ENCODE measurements at places on chromosomes 5 and 9. TPM values are rescaled to one million over a fixed set of nuclear protein-coding genes. Genes with fewer than 3 reads are reported as not detected.

DNA sequence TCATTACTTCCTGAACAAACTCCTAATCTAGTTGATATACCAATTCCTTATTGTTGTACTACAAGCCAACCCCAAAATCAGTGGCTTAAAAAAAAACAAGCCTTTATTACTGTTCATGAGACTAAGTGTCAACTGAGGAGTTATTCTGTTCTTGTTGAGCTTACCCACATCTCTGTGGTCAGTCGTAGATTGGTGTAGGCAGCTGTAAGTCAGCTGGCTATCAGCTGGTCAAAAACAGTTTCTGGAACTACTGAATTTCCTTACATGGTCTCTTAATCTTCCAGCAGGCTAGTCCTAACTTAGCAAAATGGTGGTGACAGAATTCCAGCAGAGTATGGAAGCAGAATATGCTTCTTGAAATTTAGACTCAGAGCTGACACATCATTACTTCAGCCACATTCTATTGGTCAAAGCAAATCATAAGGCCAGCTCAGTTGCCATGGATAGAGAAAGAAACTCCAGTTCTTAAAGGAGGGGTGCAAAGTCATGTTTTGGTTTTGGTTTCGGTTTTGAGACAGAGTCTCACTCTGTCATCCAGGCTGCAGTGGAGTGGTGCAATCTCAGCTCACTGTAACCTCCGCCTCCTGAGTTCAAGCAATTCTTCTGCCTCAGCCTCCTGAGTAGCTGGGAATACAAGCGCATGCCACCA lies 386.1 kb upstream of the MPDZ start:
- H3K27me3 ChIP-seq = no peaks in the 10 kb centered on the region
- DNase-seq = no peak
- H3K4me1 ChIP-seq = no peaks in the 10 kb centered on the region
- no peak overlapping the region for H3K4me3 ChIP-seq

- no peak overlapping the region for H3K27ac ChIP-seq
- peaks cover 40% of the 10 kb centered on the region for H3K4me1 ChIP-seq
- no peak overlapping the region for H3K4me3 ChIP-seq
- DNase-seq = no peak
- peaks cover 18% of the 10 kb centered on the region for H3K36me3 ChIP-seq
These were observed 48.9 kb downstream of the PFDN1 start for GRCh38 chr5:140253985-140254384.

GRCh38 chr5:140118302-140118936 lies 4.5 kb downstream of the PURA start:
- no peak overlapping the region for H3K27ac ChIP-seq
- H3K4me1 ChIP-seq = peaks cover 20% of the 10 kb centered on the region
- no peak overlapping the region for H3K4me3 ChIP-seq
- H3K36me3 ChIP-seq = no peaks in the 10 kb centered on the region
- no peak for DNase-seq

- H3K36me3 ChIP-seq = no peaks in the 10 kb centered on the region
- no peaks in the 10 kb centered on the region for H3K4me1 ChIP-seq
These were observed 41.3 kb upstream of the FOXE1 start for GRCh38 chr9:97811533-97812246.

GRCh38 chr5:30802961-30803705 lies 390.4 kb upstream of the CDH6 start:
- H3K36me3 ChIP-seq = peaks cover 15% of the 10 kb centered on the region
- H3K27me3 ChIP-seq = no peaks in the 10 kb centered on the region
- H3K27ac ChIP-seq = no peak overlapping the region
- no peaks in the 10 kb centered on the region for H3K4me1 ChIP-seq
- H3K4me3 ChIP-seq = no peak overlapping the region

- H3K36me3 ChIP-seq = no peaks in the 10 kb centered on the region
- no peak overlapping the region for H3K27ac ChIP-seq
- DNase-seq = no peak
- no peak overlapping the region for H3K4me3 ChIP-seq
- H3K27me3 ChIP-seq = peaks cover 16% of the 10 kb centered on the region
- H3K4me1 ChIP-seq = no peaks in the 10 kb centered on the region
These were observed 84.5 kb downstream of the BRINP1 start for GRCh38 chr9:119284587-119285337.

DNA sequence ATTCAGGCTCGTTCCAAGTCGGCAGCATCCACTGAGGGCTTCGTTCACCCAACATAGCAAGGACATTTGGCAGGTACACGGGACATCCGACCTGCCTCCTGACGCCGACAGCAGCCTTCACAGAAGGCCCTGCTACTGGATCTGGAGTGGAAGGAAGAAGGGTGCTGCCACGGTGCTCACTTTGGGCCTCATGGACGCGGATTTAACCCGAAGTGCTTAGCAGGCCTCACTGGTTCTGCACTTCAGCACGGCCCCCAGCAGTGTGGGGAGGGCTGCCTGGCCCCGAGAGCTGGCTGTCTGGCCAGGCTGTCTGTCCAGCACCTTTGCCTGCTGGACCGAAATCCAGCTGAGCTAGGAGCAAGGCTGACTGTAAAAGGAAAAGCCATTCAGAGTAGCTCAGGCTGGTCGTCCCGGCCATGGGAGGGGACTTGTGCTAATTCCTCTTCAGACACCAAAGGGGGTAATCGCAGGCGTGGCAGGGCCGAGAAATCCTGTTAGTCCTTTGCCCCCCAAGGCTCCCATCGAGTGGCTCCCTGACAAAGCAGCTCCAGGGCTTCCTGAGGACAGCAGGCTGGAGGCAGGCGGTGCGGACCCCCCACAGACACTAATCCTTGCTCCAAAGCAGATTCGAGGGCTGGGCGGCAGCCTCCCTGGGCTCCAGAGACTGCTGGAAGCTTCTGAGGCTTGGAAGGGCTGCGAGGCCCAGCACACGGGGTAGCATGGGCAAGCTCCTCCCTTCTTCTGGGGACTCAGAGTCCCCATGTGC lies 11.1 kb upstream of the RXRA start:
- H3K27me3 ChIP-seq = peaks cover 11% of the 10 kb centered on the region
- H3K4me1 ChIP-seq = no peaks in the 10 kb centered on the region
- H3K36me3 ChIP-seq = no peaks in the 10 kb centered on the region
- no peak overlapping the region for H3K27ac ChIP-seq

DNA sequence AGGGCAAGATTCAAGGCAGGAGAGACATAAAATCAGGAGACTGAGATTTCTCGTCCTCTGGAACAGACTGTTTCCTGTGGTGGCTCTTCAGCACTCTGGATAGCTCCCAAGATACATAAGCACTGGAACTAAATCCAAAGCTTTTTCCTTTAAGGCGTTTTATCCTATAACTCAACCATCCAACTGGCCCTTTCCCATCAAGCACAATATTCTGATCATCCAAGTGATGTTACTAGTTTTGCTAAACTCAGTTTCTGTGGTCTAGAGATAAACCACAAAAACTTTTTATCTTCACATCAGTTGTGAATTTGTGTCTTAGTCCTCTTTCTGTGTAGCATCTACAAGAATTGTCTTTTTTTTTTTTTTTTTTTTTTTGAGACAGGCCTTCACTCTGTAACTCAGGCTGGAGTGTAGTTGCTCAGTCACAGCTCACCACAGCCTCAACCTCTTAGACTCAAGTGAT lies 299.4 kb downstream of the COX7C start:
- no peak overlapping the region for H3K4me3 ChIP-seq
- no peaks in the 10 kb centered on the region for H3K36me3 ChIP-seq
- no peak for DNase-seq
- peaks cover 3% of the 10 kb centered on the region for H3K4me1 ChIP-seq
- no peak overlapping the region for H3K27ac ChIP-seq
- H3K27me3 ChIP-seq = peaks cover 6% of the 10 kb centered on the region

GRCh38 chr9:8362250-8362649 lies 562.7 kb upstream of the DMAC1 start:
- H3K27ac ChIP-seq = no peak overlapping the region
- H3K4me3 ChIP-seq = no peak overlapping the region
- H3K27me3 ChIP-seq = no peaks in the 10 kb centered on the region
- peaks cover 2% of the 10 kb centered on the region for H3K4me1 ChIP-seq
- no peak for DNase-seq

CACFD1 gene
- total RNA-seq = 2.4 TPM

PRRT1B gene
- not detected for total RNA-seq
